ENCODE measurements at places on chromosomes 3 and 15. TPM values are rescaled to one million over a fixed set of nuclear protein-coding genes. Genes with fewer than 3 reads are reported as not detected.

SLC33A1 gene
- 29.3 TPM for total RNA-seq

NEK4 gene
- 31.4 TPM for total RNA-seq

TMEM158 gene
- total RNA-seq = 6.5 TPM

TOPAZ1 gene
- total RNA-seq = not detected

RAB5A gene
- total RNA-seq = 66.9 TPM

TMC3 gene
- total RNA-seq = 0.13 TPM

PRR20G gene
- not detected for total RNA-seq

CHP1 gene
- total RNA-seq = 71.6 TPM

CPLX3 gene
- total RNA-seq = not detected

CHST14 gene
- 13.5 TPM for total RNA-seq

FOXB1 gene
- total RNA-seq = not detected

Data from sciatic nerve (tissue), 2 donors.